PC-9 (cell line): ENCODE measurements at places on chromosomes 6 and 20. TPM values are rescaled to one million over a fixed set of nuclear protein-coding genes. Genes with fewer than 3 reads are reported as not detected.

DNA sequence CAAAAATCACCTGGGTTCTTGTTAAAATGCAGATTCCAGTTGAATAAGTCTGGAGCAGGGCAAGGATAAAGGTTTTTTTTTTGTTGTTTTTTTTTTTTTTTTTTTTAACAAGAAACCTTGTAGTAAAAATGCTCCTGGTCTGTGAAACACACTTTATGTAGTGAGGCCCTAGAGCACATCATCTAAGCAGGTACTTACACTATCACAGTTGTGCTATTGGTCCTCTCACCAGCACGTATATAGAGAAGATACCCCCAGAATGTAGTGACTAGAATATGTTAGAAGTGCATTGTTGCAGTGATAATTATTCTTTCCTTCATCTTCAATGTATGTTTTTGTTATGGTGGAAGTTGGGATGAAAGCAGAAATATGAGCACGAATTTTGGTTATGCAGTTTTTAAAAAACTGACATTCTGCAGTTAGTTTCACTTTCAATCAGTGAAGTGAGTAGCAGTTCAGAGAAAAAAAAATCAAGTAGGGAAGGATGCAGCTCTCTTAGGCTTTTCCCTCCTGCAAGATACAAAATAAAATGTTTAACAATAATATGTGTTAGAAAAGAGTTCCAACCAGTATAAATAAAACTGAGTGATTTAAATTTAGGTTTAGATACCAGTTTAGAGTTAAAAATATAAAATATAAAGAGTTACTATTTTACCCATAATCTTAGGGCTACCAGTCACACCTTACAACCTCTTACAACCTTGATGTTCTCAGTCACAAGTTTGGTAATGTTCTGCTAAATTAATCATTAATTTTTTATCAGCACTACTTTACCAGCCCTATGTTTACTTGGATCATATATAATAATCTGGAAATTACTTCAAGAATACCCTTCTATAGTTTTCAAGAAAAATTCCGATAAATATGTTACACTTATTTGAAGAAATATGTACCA lies 9.2 kb upstream of the DEFB113 start:
- no peak for DNase-seq

DNA sequence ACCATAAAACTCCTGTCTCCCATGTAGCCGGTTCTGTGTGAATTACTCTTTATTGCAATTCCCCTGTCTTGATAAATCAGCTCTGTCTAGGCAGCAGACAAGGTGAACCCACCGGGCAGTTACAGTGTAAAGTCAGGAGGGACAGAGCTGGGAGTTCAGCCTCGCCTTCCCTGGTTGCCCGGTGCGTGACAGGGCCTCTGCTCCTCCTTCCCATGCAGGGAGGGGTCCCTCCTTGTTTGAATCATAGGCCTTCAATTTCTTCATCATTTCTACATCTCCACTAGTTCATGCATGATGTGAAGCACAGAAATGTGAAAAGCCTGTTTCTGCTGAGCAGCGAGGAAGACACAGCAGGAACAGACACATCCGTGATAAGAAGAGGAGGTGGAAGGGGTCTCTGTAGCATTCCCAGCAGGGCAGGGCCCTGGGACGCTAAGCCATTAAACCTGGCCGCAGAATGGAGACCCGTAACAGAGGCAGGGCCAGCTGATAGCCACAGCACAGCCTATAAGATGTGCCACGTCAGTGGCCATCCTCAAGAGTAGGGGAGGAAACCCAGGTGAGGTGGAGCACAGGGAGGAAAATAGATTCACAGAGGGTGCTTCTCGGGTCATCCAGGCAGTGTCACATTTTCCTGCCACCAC lies 106.7 kb upstream of the CST7 start:
- no peak for DNase-seq

DNA sequence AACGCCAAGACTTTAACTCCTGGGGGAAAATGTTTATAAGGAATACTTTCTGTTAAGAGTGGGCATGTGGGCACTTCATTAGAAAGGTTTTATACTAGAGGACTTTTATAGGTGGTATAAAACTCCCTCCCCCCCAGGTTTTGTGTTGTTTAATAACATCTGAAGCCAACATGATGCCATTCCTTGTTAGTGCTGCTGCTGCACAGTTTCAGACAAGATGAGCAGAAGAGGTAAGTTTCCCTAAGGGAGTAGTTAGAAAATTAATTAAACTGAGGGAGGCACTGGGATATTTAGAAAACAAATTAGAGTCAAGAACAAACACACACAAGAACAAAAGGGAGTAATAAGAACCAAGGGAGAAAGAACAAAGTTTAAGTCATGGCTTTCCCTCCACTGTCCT lies 362.4 kb downstream of the GRIK2 start:
- DNase-seq = no peak

GRCh38 chr6:45949256-45949655 lies 66.4 kb downstream of the CLIC5 start:
- peak; percentile 55 for DNase-seq

DNA sequence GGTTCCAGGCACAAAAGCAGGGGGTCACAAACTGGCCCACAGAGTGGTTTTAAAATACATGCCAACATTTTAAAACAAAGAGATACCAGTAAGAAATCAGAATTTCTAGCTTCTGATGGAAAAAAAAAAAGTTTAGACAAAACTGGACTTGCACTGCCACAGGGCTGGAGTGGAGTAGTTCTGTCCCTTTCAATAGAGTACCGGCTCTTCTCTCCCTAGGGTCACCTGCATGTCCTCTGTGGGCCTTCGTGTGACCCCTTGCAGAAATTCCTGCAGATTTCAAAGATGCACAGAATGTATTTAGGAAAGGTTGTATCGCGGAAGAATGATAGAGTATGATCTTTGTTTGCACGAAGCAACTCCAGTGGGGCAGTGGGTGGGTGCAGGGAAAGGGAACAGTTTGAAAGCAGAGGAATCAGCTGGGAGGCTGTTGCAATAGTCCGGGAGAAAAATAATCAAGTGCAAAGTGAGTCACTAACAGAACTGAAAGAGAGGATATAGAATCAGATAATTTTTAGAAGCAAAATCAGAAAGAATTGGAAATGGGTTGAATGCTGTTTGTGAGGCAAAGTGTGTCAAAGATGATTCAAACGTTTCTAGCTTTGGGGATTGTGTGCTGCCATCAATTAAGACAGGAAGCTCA lies 97.3 kb upstream of the STXBP5 start:
- DNase-seq = no peak

DNA sequence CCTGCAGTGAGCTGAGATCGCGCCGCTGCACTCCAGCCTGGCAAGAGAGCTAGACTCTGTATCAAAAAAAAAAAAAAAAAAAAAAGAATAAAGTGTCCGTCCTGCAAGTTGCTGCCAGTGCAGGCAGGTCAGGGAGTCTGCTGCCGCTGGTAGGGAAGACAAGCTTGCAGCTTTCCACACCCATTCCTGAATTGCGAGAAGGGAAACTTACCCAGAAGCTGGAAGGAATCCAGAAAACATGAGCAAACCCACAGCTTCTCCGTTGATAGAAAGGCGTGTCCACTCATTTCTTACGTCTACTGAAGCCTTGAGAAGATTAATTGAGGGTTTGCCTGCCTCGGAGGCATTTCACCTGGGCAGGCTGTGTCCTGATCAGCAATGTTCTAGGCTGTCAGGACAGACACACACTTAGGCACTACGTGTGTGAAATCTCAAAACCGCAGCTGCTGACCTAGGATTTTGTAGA lies 61.6 kb upstream of the DSP start:
- peak; percentile 95 for DNase-seq

TSPO2 gene
- not detected in 2 replicates for total RNA-seq

SYNDIG1 gene
- total RNA-seq = 0.17 and 0.35 TPM in 2 replicates

DNA sequence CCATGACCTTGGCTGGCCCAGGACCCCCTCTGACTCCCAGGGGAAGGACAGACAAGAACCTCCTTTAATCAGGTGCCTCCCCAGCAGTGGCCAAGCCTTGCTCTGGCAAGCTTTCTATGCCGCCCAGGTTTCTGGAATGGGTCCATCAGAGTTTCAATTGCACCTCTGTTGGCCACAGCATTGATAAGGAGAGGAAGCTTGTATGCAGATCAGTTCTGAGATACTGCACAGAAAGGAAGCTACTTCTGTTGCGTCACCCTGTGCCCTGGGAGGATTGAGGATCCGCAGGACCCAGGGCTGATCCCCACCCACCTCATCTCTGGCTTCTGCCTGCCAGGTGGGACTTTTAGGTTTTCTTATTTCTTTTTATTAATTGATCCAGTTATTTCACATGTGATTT lies 167.2 kb downstream of the TFAP2C start:
- DNase-seq = peak; percentile 65

DNA sequence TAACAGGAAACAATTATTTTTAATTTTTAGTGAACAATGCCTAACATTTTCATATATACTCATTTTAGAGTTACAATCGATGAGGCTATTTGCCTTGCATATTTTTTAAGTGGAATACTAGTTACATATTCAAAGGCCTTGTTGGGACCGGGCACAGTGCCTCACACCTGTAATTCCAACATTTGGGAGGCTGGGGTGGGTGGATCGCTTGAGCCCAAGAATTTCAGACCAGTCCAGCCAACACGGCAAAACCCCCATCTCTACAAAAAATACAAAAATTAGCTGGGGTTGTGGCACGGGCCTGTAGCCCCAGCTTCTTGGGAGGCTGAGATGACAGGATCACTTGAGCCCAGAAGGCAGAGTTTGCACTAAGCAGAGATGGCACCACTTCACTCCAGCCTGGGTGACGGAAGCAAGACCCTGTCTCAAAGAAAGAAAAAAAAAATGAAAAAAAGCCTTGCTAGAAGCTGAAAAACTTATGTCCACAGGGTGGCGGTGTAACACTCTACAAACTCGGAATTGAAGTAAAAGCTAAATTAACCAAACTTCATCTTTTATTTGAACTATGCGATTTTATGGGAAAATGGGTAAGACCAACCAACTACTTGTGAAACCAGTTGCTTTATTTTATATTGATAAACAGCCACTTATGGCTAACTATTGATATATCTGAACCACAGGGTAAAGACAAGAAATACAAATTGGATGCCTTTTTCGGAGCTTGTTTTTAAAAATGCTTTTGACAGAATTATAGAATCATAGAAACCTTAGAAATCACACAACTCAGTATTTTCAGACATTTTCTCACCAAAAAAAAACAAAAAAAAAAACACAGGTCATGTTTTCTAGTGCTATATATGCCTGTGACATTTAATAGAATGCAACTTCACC lies 24.1 kb upstream of the ROS1 start:
- DNase-seq = peak; percentile 40

DNA sequence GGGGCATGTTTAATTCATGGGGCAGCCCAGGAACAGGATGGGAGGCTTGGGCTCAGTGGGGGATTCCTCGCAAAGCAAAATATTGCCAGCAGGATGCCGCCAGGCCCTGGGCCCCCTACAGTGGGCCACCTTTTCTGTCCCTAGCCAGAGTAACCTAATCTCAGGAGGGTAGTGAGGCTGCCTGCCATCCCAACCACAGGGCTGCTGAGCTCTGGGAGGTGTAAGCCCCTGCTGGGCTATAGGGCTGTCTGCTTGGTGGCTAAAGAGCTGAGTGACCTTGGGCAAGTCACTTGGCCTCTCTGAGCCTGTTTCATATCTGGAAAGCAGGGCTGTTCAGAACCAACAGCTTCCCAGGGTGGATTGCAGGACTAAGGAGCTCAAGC lies 35.7 kb upstream of the CDH22 start:
- DNase-seq = no peak

GRCh38 chr20:20184149-20184548 lies 131.8 kb downstream of the CFAP61 start:
- no peak for DNase-seq

CAPN11 gene
- not detected in 2 replicates for total RNA-seq

- peak; percentile 94 for DNase-seq
Measured at GRCh38 chr20:33909331-33909921, 84.3 kb upstream of the RALY start.

GRCh38 chr6:834866-835265 lies 141.9 kb upstream of the EXOC2 start:
- no peak for DNase-seq
